Astrocyte of the hippocampus (primary cell): ENCODE measurements at places on chromosomes 7 and 10.
A peak's percentile ranks its signal among the peaks of the same experiment; 100 is the strongest.

- no peak for DNase-seq
Measured at GRCh38 chr7:27175626-27176523, 1.8 kb upstream of the HOXA10 start.

DNA sequence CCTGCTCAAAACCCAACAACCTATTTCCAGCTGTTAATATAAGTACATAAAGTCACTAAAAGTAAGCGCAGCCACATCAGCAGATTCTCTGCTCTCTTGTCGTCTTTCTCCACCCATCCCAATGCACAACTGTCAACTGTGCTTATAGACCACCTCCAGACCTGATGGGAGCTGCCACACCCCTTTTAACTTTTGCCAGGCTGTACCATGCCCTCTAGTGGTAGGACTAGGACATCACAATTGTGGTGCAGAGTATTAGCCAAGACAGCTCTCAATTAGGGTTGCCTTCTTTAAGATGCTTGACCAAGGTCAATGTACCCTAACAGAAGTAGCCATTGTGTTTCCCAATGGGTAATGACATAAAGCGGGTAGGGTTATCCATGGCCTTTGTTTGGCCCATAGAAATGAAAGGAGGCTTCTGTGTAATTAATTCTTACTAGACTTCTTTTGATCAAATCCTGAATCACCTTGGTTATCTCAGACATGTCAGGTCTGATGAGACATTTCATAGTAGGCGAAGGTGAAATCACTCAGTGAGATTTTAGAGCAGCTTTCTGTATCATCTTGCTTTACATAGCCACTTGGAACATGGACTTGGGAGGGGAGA lies 68.1 kb downstream of the SCRN1 start:
- peak; percentile 79 for DNase-seq

DNA sequence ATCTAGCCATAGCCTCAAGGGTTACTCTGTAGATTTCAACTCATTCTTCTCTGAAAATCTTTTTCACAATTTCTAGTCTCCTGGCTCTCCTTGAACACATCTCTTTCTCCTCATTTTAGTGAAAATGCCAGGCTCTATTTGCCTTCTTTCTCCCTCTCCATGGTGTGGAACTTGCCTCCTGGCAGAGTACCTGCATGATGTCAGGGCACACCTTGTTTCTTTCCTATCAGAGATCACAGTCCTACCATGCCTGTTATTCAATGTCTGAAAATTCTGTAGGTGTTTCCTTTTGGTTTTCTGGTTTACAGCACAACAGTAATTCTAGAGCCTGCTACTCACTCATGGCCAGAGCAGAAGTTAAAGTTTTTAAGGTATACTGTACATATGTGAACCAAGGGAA lies 237.8 kb downstream of the ADK start:
- no peak for DNase-seq

- DNase-seq, result peak; percentile 33
Measured at GRCh38 chr10:17548162-17548561, 69.0 kb downstream of the HACD1 start.

- DNase-seq, result no peak
Measured at GRCh38 chr10:85458324-85458723, 908.3 kb downstream of the GRID1 start.

GRCh38 chr7:101426303-101427011 lies 63.8 kb downstream of the COL26A1 start:
- DNase-seq, result no peak

- DNase-seq, result no peak
Measured at GRCh38 chr7:113705439-113705838, 213.4 kb downstream of the PPP1R3A start.

DNA sequence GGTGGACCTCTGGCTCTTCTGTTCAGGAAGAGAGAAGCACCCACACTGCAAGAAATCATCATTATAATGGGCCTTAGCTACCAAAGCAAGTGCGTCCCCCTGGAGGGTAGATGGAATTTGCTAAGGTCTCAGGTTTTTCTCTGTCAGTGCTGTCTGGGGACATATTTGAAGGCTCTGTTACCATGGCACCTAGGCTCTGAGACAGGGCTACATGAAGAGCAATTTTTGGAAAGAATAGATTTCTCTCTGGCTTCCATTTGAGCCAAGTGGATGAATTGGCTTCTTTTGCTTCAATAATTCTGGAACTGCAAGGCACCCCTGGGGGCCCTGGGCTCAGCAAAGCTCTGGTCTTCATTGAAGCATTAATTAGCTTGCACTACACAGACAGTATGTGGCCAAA lies 349.1 kb upstream of the GALNT17 start:
- DNase-seq, result no peak

DNA sequence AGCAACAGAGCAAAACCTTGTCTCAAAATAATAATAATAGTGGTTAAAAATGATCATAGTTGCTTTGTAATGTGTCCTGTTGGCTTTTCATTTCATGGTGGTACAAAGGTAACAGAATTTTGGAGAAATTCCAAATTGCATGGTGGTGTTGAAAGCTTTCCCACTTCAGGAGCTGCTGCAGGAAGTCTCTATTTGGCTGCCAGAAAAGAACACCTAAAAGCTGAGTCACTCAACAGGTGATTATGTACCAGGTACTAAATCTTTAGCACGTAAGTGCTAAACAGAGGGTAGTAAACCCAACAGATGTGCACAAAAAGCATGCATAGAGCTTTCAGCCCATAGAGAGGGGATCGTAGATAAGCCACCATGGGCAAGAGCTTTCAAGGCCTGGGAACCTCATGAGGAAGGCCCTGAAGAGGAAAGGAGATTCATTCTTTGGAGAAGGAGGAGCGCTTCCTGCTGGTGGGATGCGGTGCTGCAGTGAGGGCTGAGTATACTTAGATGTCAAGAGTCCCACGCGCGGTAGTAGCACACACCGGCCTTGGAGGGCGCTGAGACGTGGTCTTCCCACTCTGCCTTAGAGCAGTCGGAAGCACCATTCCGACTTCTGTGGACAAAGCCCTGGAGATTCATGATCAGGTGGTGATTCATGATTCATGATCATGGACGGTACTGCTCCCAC lies 118.7 kb downstream of the RALA start:
- DNase-seq, result no peak

DNA sequence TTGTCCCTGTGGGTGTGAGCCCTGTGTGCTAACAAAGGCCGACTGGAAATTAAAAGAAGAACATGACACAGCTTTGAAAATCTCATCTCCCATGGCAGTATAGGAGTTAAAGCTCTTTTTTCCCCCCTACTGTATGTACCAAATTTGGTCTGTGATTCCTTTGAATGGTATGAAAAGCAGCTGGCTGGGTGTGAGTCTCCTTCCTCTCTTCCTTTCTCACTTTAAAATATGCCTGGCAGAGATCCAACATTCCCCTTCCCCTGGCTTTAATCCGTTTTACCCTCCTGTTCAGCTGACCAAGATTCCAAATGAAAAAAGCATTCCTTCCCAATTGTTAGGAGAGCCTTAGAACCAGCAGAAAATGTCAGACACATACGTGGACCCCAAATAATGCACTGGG lies 225.0 kb upstream of the CELF2 start:
- DNase-seq, result peak; percentile 96

- DNase-seq, result no peak
Measured at GRCh38 chr10:97549587-97550322, 22.8 kb upstream of the ANKRD2 start.

- DNase-seq, result peak; percentile 4
Measured at GRCh38 chr10:80945264-80945880, 407.7 kb downstream of the SH2D4B start.

DNA sequence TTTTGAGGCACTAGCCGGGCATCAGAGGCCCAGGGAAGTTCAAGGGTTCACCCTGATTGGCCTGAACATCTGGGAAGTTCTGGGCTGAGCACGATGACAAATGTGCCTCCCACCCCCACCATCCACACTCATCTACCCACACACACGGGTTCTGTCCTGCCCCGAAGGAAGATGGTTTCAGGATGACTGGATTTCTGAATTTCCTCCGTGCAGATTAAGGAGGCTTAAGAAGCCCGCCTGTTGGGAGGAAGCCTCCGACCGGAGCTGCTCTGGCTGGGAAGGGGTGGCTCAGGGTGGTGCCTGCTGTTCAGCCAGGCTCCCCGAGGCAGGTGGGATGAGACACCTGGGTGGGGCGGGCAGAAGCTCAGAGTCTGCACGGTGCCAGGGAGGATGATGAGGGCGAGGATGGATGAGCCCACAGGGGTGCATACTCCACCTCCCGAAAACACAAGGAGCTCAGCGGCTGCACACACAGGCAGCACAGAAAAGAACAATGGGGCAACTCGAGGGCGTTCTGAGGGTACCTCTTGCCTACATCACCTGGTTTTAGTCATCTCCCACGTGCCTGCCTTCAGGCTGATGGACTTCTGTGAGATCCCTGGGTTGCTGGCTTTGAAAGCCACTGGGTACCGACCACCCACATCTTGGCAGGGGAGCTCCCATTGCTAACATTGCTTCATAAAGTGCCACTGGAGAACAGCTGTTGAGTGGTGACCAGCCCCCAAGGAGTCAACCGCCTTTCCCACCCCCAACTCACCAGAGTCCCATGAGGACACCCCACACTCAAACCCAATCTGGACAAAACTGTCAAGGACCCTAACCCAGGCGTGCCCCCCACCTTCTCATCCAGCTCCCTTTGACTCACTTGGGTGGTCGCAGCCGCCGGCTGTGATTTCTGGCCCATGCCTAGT lies 41.2 kb downstream of the CALML3 start:
- no peak for DNase-seq

GRCh38 chr10:33880291-33880690 lies 545.8 kb upstream of the NRP1 start:
- no peak for DNase-seq

DNA sequence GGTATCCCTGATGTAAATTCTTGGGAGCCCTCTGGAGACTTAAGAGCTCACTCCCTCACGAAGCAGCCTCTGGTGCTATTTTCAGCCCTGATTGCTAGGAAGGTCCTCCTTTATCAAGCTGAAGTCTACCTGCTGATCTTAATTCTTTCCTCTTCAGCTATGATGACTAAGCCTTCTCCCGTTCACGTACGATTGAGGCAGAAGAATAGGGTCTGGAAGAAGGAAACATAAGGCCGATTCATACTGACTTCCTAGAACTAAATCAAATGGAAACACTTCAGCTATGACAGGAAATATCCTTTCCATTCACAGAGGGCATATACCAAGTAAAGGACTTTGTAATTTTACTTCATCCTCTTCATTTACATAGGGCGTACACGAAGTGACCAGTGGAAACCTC lies 107.0 kb downstream of the CPXM2 start:
- no peak for DNase-seq

- DNase-seq, result peak; percentile 89
Measured at GRCh38 chr7:24979470-24979862, 512 bp downstream of the OSBPL3 start.

DNA sequence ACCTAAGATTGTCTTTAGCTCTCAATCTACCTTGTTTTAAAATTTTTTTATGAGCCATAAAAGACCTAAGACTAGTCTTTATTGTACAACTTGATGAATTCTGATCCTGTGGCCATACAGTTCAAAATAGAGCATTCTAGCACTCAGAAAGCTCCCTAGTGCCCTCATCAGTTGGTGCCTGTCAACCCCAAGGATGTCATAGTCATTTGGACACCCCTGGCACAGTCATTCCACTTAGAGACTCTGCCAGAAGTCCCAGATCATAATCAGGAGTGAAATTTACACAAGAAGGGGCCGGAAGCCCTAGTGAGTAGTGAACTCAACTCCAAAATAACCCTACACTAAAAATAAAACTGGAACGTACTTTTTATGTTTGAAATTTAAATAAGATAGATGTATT lies 80.0 kb upstream of the INSIG1 start:
- DNase-seq, result no peak

DNA sequence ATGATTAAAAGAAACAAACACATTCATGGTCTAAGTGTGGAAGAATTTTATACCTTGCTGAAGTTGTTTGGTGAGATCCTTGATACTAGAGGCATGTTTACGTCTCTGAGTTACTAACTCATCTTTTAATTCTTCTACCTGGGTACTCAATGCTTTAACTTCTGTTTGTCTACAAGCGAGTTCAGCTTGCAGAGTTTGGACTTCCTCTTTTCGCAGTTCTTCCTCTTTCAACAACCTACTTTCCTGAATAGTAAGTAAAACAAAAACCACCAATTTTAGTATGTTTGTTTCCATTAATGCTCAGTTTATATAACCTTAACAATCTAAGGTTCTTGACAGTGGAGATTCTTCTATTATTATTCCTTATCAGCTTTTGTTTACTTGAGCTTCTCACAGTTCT lies 42.9 kb downstream of the CCDC186 start:
- DNase-seq, result no peak

GRCh38 chr7:106010866-106011265 lies 47.8 kb downstream of the CDHR3 start:
- DNase-seq, result no peak

DNA sequence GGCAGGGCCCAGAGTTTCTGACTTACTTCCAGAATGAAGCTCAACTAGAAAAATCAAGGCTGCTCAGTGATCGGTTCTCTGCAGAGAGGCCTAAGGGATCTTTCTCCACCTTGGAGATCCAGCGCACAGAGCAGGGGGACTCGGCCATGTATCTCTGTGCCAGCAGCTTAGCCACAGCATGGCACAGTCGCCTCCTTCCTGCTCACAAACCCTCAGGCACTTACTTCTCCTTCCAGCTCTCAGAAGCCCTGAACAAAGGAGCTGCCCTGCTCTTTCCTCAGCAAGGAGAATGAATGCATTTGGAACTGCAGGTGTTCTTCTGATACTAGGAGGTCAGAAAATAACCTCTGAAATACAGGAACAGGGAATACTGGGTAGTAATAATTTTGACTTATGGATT lies 219.7 kb upstream of the PRSS1 start:
- no peak for DNase-seq

- DNase-seq, result peak; percentile 46
Measured at GRCh38 chr7:134992626-134993179, 6.4 kb downstream of the AGBL3 start.

DNA sequence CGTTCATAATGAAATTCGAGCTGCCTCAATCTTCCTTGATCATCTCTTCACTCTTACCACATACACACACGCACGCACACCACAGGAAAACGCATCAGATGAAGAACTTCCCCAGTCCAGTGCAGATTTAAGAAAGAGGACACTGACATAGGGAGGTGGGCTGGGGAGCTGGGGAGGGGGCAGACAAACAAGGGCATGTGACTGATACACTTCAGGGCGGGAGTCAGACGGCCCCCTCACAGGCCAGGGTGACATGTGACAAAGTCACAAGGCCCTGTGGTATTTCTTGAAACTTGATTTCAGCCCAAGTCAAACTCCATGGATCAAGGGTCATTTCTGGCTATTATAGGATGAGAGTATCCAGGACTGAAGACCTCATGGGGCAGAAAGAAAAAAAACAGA lies 82.6 kb downstream of the KCNMA1 start:
- DNase-seq, result no peak

- peak; percentile 64 for DNase-seq
Measured at GRCh38 chr10:28664369-28664740, 13.0 kb upstream of the BAMBI start.

- DNase-seq, result no peak
Measured at GRCh38 chr7:80968606-80969005, 49.8 kb upstream of the SEMA3C start.

GRCh38 chr10:35650894-35651293 lies 8.8 kb upstream of the FZD8 start:
- no peak for DNase-seq

GRCh38 chr7:41742401-41743020 lies 39.6 kb upstream of the INHBA start:
- no peak for DNase-seq
